Kidney (tissue), 22 donors: ENCODE measurements at places on chromosomes 6 and 20. TPM values are rescaled to one million over a fixed set of nuclear protein-coding genes. Genes with fewer than 3 reads are reported as not detected.

The C6orf52 gene
- total RNA-seq, result 1.5 TPM

The LRFN2 gene
- total RNA-seq, result not detected

- DNase-seq, result no peak
Observed at GRCh38 chr6:148608199-148608951, 138.5 kb upstream of the UST start.

GRCh38 chr6:80930376-80930775 is 822.1 kb downstream of the TENT5A start:
- DNase-seq, result no peak

GRCh38 chr20:51463560-51463959 is 79.0 kb downstream of the NFATC2 start:
- no peak for DNase-seq
